Fibroblast of the aortic adventitia (primary cell): ENCODE measurements at places on chromosomes 4 and X. TPM values are rescaled to one million over a fixed set of nuclear protein-coding genes. Genes with fewer than 3 reads are reported as not detected.

Gene CCDC120
- 0.90 and 1.2 TPM in 2 replicates for total RNA-seq

- DNase-seq: peak; percentile 35
Measured at GRCh38 chrX:68895341-68895755, 66.5 kb downstream of the EFNB1 start.

Gene CC2D2A
- total RNA-seq: 41.0 and 52.9 TPM in 2 replicates

DNA sequence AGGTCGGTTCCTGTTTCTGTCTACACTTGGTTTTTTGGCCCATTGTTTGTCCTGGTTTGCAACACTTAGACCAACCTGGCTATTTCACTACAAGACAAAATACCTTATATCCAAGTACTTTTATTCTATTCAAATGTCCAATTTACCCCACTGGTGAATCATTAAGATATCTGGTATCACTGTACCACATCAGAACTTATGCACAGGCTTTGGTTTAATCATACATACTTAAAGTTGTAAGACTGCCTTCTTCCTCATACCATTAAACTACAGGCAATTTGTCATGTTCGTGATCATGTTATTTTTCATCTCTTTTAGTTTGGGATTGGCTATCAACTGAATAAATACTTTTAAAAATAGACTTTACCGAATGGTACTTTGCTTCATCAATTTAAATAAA, 53.0 kb upstream of the ATOH1 start:
- no peak for DNase-seq

GRCh38 chr4:129323658-129324057, 227.7 kb downstream of the C4orf33 start:
- DNase-seq: no peak

DNA sequence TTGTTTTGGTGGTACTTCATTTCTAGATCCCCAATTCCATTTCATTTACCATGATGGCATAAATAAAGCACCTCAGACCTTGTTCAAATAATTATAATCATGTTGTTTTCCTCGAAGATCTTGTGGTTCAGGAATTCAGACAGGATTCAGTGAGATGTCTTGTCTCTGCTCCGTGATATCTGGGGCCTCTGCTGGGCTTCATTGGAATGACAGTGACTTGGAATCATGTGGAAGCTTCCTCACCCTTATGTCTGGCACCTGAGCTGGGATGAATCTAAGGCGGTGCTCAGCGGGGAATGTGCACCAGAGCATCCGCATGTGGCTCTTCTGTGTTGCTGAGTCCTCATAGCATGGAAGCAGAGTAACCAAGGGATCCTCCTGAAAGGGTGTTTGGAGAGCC, 132.2 kb downstream of the VEGFC start:
- DNase-seq: no peak

GRCh38 chrX:74467656-74468055, 46.4 kb downstream of the SLC16A2 start:
- DNase-seq: peak; percentile 4
